Stimulated activated CD4-positive, alpha-beta T cell treated with anti-CD3 and anti-CD28 coated beads, Interleukin-15, amount 100 ng/mL, for 48 hours (primary cell): ENCODE measurements at places on chromosomes 1 and 21.

- DNase-seq, result no peak
These were observed 13.7 kb upstream of the RPL5 start for GRCh38 chr1:92817986-92818764.

- no peak for DNase-seq
These were observed 75.3 kb upstream of the RALGPS2 start for GRCh38 chr1:178649582-178650350.

- DNase-seq, result no peak
These were observed 8.6 kb downstream of the PKP1 start for GRCh38 chr1:201291916-201292315.

DNA sequence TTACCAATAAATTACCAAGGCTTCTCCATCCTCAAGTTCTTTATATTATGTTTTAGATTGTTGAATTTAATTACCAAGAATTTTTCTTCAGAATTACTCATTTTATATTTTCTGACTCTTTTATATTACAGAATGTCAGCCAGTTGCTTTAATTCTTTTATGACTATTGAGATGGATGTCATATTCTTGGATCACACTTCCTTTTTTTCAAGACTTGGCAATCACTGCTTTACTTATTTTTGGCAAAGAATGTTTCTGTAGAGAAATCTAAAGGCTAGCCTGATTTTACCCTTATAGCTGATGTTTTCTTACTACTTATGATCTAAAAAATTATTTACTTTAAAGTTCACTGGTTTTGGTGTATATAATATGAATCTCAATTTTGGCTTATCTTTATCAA, 721.1 kb upstream of the TMPRSS15 start:
- DNase-seq, result no peak

DNA sequence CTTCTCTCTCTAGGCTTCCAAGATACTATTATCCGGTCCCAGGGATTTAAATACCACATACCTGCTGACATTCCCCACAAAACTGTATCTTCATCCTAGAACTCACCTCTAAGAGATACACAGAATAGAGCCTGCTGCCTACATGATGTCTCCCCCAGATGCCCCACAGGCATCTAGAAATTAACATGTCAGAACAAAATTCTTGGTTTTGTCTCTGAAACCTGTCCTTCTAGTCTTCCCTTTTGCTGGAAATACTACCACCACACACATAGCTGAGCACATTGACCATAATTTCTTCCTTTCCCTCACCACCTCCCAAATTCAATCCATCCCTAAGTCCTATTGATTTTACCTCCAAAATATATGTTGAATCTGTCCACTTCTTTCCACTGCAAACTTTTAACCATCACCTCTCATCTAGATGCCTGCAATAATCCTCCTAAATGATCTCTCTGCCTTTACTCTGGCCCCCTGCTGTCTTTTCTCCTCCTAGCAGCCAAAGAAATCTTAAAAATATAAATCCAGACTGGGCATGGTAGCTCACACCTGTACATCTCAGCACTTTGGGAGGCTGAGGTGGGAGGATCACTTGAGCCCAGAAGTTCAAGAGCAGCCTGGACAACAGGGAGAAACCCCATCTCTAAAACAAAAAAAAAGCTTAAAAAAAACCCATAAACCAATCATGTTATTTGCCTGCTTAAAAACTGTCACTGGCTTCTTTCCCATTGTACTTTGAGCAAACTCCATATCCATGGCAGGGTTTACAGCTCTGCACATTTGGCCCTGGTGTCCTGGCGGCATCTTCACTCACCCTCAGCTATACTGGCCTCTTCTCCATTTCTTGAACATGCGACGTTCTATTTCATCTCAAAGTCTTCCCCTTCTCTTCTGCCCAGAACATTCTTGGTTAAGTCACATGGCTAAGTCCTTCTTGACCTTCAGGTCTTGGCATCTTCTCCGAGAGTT, 6.2 kb upstream of the FAM76A start:
- DNase-seq, result no peak

DNA sequence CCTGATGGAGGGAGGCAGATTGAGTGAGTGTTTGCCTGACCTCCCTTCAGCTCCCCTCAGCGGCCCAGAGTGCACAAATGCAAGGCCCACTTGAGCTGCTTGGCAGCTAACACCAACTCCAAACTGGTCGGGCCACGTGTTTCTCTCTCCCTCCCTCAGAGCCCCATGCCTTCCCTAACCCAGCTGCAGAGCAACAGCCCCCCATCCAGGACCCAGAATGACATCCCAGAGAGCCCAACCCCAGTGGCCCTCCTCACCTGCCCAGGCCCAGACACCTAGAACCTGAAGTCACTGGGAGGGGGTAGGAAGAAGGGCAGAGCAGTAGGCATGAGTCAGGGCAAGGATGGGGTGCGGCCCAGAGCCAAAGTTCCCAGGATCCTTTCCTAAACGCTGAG, 789 bp upstream of the S100A14 start:
- DNase-seq, result no peak

GRCh38 chr1:178094739-178095645, 1.1 kb downstream of the RASAL2 start:
- DNase-seq, result no peak

DNA sequence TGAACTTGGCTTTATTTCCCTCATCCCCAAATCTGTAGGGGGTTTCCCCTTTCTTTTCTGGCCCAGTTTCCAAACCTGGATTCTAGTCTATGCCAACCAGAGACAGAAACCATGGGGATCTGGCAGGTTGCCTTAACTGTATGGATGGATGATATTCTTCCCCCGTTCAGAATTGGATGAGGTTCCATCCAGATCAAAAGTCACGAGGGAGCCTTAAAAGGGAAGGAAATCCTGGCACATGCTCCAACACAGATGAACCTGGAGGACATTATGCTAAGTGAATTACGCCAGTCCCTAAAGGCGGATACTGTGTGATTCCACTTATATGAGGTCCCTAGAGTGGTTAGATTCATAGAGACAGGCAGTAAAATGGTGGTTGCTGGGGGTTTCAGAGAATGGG, 124.4 kb downstream of the HUNK start:
- no peak for DNase-seq

GRCh38 chr1:228011721-228012311, 5.0 kb downstream of the WNT3A start:
- no peak for DNase-seq

GRCh38 chr1:11484321-11484655, 5.3 kb downstream of the DISP3 start:
- DNase-seq, result no peak

- DNase-seq, result no peak
These were observed 20.1 kb downstream of the DYRK3 start for GRCh38 chr1:206655471-206655882.

DNA sequence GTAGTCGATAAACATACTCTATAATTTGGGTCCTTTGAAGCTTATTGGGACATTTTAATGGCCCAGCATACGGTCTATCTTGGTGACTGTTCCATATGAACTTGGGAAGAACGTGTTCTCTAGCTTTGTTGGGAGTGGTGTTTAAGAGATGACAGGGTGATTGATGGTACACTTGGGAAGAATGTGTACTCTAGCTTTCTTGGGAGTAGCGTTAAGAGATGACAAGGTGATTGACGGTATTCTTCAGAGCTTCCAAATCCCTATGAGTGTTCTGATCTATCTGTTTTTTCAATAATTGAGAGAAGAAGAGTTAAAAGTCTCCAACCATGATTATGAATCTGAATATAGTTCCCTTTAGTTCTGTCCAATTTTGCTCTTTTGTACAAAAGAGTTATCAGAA, 9.4 kb downstream of the NPHP4 start:
- DNase-seq, result no peak

DNA sequence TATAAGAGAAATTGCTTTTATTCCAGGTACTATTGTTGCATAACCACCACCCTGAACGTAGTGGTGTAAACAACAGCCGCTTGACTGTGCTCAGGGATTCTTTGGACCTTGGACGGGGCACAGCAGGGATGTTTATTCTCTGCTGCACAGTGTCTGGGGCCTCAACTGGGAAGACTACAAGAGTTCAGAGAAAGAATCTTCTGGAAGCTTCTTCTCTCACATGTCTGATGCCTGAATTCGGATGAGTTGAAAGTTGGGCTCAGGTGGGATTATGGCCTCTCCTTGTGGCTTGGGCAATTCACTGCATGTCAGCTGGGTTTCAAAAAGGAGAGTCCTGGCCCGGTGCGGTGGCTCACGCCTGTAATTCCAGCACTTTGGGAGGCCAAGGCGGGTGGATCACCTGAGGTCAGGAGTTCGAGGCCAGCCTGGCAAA, 19.0 kb upstream of the SSBP3 start:
- DNase-seq, result no peak

DNA sequence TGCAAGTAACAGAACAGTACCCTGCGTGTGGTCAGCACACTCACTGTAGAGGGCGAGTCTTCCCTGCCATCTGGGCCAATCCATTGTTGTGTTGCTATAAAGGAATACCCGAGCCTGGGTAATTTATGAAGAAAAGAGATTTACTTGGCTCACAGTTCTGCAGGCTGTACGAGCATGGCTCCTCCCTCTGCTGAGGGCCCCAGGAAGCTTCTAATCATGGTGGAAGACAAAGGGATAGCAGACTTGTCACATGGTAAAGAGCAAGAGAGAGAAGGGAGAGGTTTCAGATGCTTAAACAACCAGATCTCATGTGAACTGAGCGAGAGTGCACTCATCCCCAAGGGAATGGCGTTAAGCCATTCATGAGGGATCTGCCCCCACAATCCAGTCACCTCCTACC, 126.2 kb downstream of the CNIH3 start:
- DNase-seq, result no peak

- no peak for DNase-seq
These were observed 33.3 kb downstream of the YARS1 start for GRCh38 chr1:32783851-32784250.

DNA sequence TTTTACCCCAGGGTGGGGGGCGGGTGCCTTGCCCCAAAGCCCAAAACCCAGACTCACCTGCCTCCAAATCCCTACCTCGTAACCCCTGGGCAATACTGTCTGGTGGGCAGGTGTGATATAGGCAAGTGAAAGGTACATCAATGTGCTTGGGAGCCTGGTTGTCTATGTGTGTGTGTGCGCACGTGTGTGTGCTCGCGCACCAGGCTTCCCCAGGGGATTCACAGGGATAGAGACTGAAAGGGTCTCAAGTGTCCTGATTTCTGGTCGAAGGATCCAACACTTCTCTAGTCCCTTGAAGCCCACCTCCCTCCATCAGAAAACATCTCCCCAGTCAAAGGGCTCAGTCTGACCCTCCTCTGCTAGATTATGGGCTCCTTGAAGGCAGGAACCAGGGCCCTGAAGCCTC, 28.9 kb upstream of the EPB41 start:
- no peak for DNase-seq

DNA sequence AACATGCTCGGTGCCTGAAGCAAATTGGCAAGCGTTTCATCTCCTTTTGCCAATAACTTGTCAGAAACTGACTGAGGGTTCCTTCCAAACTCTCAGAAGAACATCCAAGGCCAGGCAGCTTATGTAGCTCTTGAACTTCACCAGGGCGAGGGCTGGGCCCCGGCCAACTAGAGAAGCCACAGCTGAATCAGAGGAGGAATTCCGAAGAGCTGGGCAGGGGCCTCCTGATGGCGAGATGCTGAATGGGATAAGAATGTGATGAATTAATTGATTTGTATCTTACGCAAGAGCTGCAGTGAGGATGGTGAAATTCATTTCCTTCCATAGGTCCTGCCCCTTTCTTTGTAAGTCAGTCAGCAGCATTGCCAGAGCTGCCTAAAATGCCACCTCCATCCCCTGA, 345.8 kb downstream of the KIF26B start:
- no peak for DNase-seq

GRCh38 chr1:162177126-162177525, 107.6 kb downstream of the NOS1AP start:
- DNase-seq, result no peak

GRCh38 chr1:203663294-203663693, 36.7 kb downstream of the ATP2B4 start:
- no peak for DNase-seq

DNA sequence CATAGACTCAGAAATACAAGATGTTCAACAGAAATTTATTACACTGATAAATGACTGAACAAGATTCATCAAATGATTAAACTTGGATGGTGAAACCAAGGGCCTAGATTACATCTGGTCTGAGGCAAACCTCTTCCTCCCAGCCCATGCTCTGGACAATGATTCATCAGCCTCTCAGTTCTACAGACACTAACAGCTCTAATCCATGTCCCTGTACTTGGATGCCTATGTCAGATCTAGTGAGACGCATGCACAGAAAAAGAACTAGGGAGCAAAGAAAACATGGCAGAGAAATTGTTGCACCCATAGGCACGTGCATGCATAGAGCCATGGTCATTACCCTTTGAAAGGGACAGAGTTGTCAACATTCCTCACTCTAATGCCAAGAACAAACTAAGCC, 250.1 kb downstream of the KCNH1 start:
- no peak for DNase-seq

- DNase-seq, result no peak
These were observed 1.2 kb downstream of the PIK3C2B start for GRCh38 chr1:204493145-204493983.

- DNase-seq, result no peak
These were observed 155.9 kb upstream of the RUNX1 start for GRCh38 chr21:35204850-35205541.
